ENCODE measurements at places on chromosomes 7 and 10.

DNA sequence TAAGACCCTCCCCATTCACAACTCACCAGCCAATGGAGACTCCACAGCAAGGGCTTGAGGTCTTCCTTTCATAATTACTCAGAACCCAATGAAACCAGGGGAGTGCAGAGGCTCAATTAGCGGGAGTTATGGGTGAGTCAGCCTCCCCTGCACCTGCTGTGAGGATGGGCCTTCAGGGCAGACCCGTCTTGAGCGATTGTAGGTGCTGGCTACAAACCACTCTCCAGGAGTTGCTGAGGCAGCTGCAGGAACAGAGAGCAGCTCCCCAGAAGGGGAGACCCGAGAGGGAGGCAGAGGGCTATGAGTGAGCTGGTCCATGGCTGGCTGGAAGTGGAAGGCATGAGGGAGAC lies 58.5 kb upstream of the SORCS3 start:
- DNase-seq = no peak

DNA sequence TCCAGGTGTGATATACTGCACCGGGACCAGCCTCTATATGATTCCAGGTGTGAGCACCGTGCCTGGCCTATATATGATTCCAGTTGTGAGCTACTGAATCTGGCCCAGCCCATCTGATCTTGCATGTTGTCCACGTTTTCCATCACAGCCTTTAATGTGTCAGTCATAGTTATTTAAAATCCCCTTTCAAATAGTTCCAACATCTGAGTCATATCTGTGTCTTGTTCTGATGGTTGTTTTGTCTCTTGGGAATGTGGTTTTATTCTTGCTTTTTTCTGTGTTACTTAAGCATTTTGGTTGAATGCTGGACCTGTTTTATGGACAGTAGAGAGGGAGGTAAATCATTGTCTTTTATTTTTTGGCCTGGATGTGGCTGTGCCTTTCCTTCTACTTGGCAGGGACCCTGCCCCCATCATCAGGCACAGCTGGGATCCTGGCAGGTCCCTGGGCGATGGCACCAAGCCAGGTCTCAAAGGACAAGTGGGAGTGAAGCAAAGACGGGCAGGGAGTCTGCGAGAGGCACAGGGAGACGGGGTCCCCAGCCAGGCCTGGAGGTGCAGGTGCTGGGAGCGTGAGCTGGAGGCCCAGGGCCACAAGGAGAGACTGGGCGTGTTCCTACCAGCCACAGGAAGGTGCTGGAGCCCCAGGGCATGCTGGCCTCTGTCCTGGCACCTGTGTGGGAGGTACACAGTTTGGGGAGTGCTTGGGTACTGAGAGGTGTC lies 94.7 kb downstream of the DYNC2I1 start:
- no peak for DNase-seq

- no peak for DNase-seq
Observed at GRCh38 chr7:53191191-53191695, 155.8 kb downstream of the POM121L12 start.

- DNase-seq = no peak
Observed at GRCh38 chr7:123432601-123433000, 101.8 kb downstream of the IQUB start.

DNA sequence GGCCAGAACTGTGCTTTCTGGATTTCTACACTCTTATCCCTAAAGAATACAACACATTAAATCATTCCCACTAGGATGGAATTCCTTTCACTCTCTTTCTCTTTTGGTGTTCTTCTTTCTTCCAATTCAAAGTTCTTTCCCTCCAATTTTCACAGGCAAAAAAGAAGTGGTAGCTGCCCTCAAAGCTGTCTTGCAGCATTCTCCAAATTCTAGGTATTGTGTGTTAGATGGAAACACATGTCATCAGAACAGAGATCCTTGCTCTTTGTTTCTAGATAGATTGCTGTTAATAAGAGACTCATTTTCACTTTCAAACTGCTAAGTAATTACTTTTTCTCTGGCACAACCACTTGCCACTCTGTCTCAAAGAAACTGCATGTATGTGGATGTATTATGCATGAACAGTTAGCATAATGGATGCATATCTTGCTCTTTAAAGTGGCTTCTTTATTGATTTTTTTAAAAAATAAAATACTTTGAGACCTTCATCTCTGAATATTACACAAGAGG lies 31.0 kb downstream of the SHTN1 start:
- DNase-seq = no peak

DNA sequence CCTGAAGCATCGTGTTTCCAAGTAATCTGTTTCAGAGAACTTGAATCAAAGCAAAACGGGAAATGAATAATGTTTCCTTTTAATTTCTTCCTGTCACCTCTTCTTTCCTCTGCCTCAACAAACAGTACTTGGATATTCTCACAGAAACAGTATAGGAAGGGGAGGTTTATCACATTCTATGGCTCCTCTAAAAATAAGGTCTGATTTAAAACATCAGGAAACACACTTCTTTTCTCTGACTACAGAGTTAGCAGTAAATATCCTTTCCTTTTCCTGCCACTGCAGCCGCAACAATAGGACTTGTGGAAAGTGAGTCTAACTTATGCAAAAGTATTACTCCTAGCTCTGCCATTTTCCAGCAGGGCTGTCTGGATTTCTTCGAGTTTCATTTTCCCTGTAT lies 62.3 kb downstream of the CH25H start:
- DNase-seq = no peak

DNA sequence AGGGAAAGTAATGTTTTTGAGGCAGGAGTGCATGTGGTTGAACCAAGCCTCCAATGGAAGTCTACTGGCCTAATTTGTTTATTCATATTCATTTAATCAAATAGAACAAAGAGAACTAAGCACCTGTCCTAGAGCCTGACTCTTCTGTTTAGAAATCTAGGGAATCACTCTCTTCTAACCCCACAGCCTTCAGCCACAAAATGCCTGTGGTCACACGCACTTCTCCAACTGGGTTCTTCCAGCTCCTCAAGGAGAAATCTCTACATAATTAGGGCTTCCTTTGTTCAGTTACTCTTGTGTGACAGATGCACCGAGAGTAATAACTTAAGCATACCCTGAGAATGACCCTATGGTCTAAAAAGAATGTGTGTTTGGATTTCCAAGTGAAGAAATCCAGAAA lies 133.7 kb upstream of the NAMPT start:
- no peak for DNase-seq

DNA sequence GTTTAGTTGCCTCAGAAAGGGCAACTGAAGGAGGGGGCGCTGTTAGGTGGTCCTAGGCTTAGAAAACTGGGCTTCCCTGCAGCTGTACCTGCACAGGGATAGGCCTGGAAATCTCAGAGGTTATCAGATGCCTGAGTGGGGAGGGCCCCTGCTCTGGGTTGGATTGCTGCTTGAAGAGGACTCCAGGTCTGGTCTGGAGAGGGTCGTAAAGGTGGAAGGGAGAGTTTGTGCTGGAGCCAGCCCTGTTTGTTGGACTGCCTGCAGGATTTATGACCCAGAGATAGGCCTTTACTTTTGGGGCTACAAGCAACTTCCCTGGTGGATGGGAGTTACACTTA lies 765.9 kb downstream of the GRID1 start:
- DNase-seq = no peak

- no peak for DNase-seq
Observed at GRCh38 chr7:155702616-155703015, 58.2 kb downstream of the RBM33 start.

GRCh38 chr10:110357252-110357780 lies 52.6 kb upstream of the SMNDC1 start:
- DNase-seq = peak; percentile 64

- no peak for DNase-seq
Observed at GRCh38 chr10:60604342-60604741, 173.9 kb upstream of the CDK1 start.

- no peak for DNase-seq
Observed at GRCh38 chr10:60944058-60944909, at the start of gene RHOBTB1. Gene RHOBTB1, minus strand, starts transcription at chr10:60944185. Its CDS starts 32,643 bp downstream, at chr10:60911542.

- DNase-seq = no peak
Observed at GRCh38 chr7:132866144-132866531, 215.8 kb downstream of the CHCHD3 start.

- DNase-seq = no peak
Observed at GRCh38 chr10:19250546-19250945, 201.9 kb downstream of the MALRD1 start.

GRCh38 chr7:112202816-112203215 lies 3.4 kb downstream of the DOCK4 start:
- DNase-seq = peak; percentile 21

- DNase-seq = no peak
Observed at GRCh38 chr10:52221923-52222322, 92.2 kb upstream of the DKK1 start.

GRCh38 chr7:19665399-19666008 lies 43.3 kb downstream of the POLR1F start:
- peak; percentile 11 for DNase-seq

- no peak for DNase-seq
Observed at GRCh38 chr7:74129887-74130286, 44.3 kb upstream of the EIF4H start.

GRCh38 chr7:47366211-47366610 lies 215.7 kb downstream of the TNS3 start:
- no peak for DNase-seq

DNA sequence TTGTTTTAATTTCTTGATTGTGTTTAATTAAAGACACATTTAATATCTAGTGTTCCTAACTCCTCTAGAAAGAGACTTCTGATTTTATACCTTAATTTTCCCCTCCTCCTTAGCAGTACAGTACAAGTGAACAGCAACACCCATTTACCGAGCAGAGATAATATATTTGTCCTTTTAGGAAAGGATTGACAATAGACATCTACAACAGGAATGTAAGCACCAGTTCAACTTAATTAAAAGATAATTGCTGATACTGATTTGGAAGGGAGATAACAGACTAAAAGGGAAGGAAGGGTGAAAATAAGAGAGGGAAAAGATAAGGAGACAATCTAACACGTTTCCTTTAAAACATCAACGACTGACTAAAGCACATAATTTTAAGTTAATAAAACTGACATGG lies 119.3 kb downstream of the SRPK2 start:
- DNase-seq = peak; percentile 15

DNA sequence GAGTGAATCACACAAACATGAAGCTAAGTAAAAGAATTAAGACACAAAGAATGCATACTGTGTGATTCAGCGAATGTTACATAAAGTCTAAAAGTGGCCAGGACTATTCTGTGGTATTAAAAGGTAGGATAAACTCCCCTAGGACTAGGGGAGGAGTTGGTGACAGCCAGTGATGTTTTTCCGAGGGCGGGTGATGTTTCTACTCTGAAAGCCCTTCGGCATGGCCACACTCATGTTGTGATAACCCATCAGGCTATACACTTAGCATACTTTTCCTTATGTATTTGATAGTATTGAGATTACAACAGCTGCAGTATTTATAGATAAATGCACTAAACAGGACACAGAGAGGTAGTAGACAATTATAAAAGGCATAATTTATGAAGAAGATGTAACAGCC lies 15.8 kb upstream of the CYP2E1 start:
- no peak for DNase-seq

GRCh38 chr7:84783141-84783778 lies 403.6 kb downstream of the SEMA3D start:
- no peak for DNase-seq

DNA sequence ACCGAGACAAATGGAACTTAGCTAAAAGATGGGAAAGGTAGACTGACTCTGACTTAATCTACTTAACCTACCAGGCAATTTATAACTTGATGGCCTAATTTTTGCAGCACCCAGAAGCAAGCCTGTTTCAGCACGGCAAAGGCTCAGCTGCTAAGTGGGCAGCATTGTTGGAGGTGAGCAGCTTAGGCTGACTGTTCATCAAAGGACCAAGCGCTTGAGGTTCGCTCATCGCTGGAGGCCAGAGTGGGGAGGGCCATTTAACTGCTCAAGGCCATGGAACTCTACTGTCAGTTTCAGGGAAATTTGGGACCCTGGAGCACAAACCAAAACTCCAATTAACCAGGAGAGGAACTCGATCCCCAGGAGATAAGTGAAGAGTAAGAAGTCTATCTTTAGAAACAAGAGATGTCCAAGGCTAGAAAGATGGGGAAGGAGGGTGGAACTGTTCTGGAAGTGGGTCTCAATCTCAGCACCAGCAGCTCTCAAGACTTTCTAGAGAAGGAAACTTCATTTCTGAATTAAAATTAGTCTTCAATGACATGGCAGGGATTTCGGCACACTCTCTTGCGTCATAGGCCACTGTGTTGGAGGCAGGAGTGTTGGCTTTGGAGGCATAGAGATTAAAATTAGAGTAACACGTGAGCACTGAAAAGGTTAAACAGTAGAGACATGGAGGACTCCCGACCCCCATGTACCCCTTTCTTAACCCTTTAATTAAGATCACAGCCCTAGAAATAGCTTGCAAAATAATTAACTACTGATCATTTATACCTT lies 43.1 kb downstream of the EGFR start:
- DNase-seq = no peak

DNA sequence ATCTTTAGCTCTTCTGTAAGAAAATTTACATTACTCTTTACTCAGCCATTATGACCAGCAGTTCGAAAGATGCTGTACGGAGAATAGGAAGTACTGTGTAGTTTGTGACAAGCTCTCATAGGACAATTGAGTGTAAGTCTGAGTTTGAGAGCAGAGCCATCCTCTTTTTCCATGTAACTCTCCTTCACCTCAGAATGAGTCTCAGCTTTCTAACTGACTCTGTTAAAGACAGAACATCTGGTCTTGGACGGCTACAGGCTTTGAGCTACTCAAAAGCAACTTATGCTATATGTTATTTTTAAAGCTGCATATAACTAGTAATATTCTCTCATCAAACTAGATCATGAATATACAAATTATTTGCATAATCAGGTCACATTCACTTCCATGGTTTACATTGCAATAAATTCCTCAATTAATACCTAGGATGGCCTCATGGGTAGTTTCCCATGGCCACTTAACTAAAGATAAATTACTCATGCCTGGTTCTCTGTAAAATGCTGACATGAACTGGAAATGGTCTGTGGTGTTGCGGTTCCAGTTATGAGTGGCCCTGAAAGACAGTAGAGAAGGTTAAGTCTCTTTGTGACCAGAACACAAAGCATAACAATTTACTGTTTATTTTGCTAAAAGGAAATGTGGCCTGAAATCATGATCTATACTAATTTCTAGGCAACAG lies 358.7 kb downstream of the PHF14 start:
- no peak for DNase-seq

GRCh38 chr7:2824678-2825461 lies 19.2 kb downstream of the GNA12 start:
- no peak for DNase-seq

DNA sequence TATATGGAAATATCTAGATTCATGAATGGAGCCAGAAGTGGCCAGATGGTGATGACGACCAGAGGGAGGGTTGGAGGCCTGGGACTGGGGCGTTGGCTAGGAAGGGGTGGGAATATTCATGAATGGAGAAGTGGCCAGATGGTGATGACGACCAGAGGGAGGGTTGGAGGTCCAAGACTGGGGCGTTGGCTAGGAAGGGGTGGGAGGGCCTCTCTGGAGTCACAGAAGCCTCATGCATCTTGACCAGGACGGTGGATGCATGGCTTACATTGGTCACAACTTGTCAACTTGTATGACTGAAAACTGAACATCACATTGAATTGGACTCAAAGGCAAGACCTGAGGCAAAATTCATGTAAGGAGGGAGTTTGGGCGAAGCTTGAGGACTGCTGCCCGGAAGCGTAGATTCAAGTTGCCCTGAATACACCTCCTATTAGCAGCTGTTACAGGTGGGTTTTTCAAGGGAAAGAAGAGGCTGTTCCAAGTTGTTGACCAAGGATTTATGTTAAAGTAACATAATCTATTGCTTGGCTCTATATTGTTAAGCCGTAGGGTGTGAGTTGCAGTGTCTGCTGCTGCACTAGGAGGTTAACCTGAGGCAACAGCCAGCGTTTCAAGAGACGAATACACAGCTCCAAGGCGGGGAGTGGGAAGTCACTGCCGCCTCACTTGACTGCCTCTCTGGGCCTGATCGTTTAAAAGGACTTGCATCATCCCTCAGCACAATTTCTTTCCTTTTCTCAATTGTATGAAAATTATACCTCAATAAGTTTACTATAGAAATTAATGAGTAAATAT lies 55.1 kb upstream of the FAM20C start:
- no peak for DNase-seq

Measured in CD4-positive, alpha-beta T cell treated with Interleukin-12 subunit alpha and Interleukin-12 subunit beta, for 1 hour (primary cell).